ENCODE measurements at places on chromosomes 3 and 15.
A peak's percentile ranks its signal among the peaks of the same experiment; 100 is the strongest.

DNA sequence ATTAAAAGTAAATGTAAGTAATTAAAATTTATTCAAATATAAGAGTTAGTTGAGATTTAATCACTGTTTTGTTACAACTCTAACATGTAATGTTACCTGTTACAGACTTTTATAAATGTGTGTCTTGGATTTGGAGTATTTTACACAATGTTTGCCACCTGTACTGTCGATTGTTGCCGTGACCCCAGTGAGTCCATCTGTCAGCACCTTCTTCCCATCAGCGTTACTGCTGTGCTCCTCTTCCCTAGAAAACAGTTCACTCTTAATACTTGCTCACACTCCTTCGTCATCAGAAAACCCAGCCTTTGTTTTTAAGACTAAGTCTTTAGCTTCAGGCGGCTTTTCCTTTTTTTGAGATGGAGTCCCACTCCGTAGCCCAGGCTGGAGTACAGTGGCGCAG is 40.5 kb upstream of the FBXL22 start:
- no peak for DNase-seq

- DNase-seq = no peak
These were observed 104.3 kb downstream of the MEX3B start for GRCh38 chr15:81941479-81941878.

GRCh38 chr15:101492766-101493692 is 3.5 kb upstream of the PCSK6 start:
- no peak for DNase-seq

- DNase-seq = no peak
These were observed 74.0 kb downstream of the B3GALNT1 start for GRCh38 chr3:161031134-161031533.

- DNase-seq = no peak
These were observed 126.0 kb downstream of the ST8SIA2 start for GRCh38 chr15:92519709-92520108.

DNA sequence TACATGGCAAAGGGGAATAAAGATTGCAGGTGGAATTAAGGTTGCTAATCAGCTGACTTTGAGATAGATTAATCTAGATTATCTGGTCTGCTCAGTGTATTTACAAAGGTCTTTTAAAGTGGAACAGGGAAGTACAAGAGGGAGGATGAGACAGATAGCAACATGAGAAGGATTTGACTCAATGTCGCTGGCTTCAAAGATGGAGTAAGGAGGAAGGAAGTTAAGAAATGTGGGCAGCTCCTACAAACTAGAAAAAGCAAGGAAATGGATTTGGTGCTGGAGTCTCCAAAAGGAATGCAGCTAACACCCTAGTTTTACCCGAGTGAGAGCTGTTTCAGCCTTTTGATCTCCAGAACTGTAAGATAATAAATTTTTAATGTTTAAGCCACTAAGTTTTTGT is 180.7 kb upstream of the TTC14 start:
- DNase-seq = no peak

- no peak for DNase-seq
These were observed 176.9 kb upstream of the ANKRD28 start for GRCh38 chr3:15974647-15975046.

- no peak for DNase-seq
These were observed 12.5 kb downstream of the KLHDC8B start for GRCh38 chr3:49183873-49184272.

- no peak for DNase-seq
These were observed 211.9 kb downstream of the SV2B start for GRCh38 chr15:91311986-91312385.

- DNase-seq = no peak
These were observed 536.9 kb upstream of the CCDC54 start for GRCh38 chr3:106840319-106840718.

DNA sequence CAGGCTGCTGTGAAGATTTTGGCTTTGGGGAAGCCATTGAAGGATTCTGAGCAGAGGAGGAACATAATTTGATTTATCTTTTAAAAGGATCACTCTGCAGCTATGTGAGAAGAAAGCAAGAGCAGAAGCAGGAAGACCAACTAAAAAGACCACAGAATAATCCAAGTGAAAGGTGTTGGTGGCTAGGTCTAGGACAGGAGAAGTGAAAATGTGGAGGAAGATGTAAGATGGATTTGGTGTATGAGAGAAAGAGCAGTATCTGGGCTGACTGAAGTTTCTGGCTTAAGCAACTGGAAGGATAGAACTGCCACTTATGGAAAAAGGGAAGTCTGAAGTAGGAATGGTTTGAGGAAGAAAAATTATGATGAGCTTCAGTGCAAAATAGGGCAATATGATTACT is 62.0 kb downstream of the SFMBT1 start:
- DNase-seq = no peak

- DNase-seq = no peak
These were observed 32.1 kb downstream of the ADAM10 start for GRCh38 chr15:58717357-58717756.

GRCh38 chr3:55519019-55519418 is 31.9 kb upstream of the WNT5A start:
- no peak for DNase-seq

DNA sequence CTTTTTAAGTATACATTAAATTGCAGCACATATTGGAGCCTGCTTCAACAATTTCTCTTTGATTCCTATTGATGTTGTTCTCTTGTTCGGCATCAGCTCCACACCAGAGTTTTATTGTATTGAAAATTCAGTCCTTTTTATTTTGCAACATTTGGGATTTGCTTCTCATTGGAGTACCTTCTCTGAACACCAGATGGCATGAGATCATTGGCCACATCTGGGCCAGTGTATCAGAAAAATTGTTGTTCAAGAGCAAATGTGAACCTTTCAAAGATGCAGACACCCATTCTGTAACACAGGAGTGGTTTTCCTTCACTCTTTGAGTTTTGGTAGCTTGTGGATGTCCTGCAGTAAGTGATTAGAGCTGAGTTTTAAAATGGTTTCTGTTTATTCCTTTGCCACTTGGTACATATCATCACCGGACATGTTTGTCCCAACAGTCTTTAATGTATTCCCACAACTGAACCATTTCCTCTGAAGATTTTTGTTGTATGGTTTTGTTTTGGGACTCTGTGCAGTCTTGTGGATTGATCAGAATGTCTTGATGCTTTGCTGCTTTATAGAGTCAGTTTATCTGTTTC is 96.1 kb downstream of the MCTP2 start:
- no peak for DNase-seq

GRCh38 chr3:108477511-108478147 is 32.8 kb downstream of the MYH15 start:
- peak; percentile 39 for DNase-seq

- DNase-seq = no peak
These were observed 324.6 kb upstream of the IL12A start for GRCh38 chr3:159664006-159664405.

DNA sequence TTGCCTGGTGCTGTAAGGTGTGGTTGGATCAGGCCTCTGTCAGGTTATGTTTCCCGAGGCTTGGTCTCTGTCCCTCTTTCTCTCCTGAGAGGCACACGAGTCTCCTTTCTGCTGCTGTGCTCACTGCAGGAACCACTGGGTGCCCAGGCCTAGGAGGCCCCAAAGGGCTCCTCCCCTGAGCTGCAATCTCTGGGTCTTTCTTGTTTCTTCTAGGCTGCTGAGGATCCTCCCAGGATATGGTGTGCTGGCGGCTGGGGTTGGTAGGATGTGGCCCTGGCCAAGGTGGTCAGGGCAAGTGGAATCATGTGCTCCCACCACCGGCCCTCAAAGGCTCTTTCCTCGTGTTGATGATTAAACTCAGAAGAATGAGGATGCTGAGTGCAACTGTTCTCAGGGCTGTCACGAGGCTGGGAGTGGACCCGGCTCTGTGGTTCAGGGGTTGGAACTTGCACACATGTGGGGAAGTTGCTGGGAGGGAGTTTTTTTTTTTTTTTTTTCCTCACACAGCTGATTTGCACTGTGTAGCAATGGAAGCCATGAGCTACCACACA is 43.6 kb upstream of the CTSH start:
- no peak for DNase-seq

DNA sequence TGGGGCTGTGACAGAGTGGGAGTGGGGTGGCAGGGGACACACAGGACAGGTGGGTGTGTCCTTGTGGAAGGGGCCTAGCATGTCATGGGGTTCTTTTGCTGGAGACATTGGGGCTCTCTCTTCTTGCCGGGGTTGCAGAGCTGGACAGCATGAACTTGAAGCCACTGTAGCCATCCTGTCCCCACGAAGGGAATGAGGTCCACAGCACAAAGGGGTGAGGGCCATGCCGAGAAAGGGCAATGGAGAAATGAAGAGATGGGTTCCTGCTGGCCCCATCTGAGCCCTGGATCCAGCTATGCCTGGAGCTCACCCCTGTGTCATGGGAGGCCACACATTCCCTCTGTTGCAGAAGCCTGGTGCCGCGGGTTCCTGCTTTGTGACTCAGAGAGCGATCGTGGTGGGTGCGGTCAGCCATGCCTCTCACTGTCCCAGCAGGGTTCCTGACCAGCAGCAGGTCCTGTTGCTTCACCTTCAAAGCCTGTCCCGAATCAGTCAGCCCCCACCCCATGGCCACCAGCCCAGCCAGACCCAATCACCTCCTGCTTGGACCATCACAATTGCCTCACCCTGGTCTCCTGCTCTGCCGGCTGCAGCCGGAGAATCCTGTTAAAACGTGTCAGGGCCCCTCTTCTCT is 50.0 kb downstream of the DNAJB8 start:
- DNase-seq = no peak

- DNase-seq = no peak
These were observed 95.9 kb downstream of the SLC49A4 start for GRCh38 chr3:122890720-122891220.

DNA sequence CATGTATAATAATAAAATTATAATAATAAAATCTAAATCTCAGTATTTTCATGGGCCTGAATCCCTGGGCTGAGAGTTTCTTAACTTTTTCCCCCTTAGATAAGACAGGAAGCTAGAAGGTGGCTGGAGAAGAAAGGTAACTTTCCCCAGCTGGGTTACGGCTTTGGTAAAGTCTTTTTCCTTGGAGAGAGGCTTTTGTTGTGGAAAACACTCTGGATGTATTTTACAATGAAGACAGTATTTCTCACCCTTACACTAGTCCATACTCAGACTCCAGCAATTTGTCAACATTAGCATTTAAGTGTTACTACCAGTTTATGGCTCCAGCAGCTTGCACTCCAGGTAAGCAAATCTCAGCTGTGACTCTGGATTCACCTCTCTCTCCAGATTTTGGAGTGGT is 34.9 kb downstream of the APH1B start:
- DNase-seq = no peak

DNA sequence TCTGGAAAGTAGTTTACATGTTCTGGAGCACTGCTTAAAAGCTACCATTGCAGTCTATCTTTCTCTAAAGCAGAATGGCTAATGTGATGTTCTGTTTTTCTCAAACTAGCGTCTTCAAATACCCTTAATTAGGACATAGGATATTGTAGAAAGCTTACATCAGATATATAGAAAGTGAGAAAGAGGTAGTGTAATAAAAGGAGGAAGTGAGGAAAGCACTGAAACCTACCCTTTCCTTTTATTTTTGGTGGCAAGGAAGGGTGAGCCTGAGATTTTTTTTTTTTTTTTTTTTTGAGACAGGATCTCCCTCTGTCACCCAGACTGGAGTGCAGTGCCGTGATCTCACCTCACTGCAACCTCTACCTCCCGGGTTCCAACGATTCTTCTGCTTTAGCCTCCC is 9.4 kb downstream of the SENP2 start:
- DNase-seq = no peak

DNA sequence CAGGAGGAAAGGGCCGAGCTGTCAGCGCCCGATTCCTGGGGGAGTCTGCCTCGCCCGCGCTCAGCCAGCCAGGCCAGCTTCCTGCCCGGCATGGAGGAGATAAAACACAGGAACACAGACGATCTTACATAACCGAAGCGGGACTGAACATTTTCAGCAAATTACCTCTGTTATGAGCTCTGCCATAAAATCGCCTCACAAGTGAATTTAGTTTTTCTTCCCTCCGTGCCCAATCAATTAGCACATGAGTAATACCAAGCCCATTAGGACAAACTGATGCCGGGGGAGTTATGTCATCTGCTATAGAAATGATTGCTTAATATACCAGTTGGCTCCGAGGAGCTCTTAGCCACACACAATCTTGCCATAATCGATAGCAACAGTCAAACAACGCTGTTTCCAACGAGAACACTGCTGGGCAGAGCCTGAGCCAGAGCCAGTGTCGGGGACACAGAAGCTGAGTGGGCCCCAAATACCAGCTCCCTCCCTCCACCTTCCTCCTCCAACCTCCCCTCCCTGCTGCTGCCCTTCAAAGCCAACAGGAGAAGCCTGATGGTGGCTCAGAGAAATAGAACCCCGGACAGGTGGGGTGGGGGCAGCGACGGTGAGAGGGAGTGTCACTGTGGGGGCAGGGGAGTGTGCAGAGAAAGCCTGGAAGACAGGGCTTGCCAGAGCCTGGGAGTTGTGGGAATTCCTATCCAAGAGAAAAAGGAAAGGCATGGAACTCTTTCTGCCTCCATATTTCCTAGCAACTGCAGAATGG is 279.4 kb upstream of the TLE3 start:
- DNase-seq = no peak

DNA sequence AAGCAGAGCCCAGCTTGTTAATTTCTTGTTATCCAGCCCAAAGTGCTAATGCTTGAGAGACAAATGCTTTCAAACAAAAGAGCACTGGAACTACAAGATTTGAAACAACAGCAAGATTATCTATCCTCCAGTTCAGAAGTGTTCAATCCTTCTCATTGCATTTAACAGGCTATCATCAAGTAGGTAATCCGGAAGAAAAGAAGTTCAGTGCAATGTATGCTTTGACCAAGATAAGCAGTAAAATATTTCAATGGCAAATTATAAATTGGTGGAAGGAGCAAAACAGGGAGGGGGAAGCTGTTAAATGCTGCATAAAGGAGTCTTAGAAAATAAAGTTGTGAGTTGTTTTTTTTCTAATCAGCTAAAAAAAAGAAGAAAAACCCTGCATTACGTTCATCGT is 8.8 kb downstream of the LRIG1 start:
- DNase-seq = no peak

DNA sequence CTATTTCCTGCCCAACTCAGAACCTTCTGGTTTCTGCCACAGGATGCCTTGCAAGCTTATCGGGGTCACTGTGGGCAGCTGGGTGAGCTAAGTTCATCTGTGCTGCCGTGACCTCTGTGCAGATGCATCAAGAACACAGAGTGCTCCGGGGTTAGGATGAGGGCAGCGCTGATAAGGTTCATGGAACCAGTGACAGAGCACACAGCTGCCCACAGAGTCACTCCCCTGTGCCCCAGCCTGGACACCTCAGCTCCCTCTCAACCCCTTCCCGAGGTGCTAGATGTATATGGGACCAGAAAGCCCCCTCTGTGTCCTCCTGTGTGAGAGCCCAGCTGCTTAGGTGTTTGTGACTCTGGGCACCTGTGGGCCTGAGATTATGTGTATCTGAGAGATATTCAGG is 15.8 kb upstream of the ALAS1 start:
- no peak for DNase-seq

GRCh38 chr3:47782446-47783308 is 984 bp upstream of the SMARCC1 start:
- DNase-seq = no peak

DNA sequence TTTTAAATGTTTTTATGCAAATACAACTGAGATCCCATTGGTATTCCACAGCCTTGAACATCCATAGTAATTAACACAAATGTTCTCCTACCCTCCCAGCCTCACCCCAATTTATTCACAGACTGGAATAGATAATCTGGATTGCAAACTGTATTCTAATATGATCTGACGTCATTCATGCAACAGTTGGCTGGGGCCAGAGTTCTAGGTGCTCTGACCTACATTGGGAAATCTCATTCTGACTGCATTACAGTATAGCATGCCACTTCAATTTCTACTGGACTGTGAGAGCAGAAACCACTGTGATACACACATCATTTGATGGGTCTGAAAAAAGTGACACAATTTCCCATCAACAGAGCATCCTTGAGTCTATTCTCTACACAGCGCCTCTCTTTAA is 403.1 kb downstream of the MAGI1 start:
- no peak for DNase-seq

All from stimulated activated CD8-positive, alpha-beta memory T cell treated with anti-CD3 and anti-CD28 coated beads, Interleukin-7, amount 100 ng/mL, for 24 hours (primary cell).